Activated naive CD8-positive, alpha-beta T cell treated with anti-CD3 and anti-CD28 coated beads for 36 hours (primary cell): ENCODE measurements at places on chromosomes 12 and 14.

GRCh38 chr12:65200007-65200665 is 30.8 kb downstream of the LEMD3 start:
- DNase-seq: no peak

- no peak for DNase-seq
Measured at GRCh38 chr12:116160231-116160630, 117.3 kb downstream of the MED13L start.

GRCh38 chr14:28398506-28398905 is 368.1 kb upstream of the FOXG1 start:
- DNase-seq: no peak

DNA sequence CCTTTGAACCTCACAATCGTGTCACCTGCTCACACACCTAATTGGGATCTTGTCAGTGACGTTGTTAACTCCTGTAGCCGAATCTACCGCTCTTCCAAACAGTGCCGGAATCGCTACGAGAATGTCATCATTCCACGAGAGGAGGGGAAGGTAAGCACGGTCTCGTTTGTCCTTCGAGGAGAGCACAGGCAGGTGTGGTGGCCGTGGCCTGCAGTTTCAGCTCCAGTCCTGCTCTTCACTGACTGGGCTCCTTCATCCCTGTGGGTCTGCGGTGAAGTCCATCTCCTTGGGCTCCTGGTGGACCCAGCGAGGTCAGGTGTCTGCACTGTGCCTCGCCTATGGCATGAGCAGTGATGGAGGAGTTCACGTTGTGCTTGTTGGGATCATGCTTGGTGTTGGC is 96.0 kb downstream of the EP400 start:
- no peak for DNase-seq
